BJ (cell line): ENCODE measurements at places on chromosomes 6 and 20.

GRCh38 chr6:130482645-130483390 is 117.0 kb downstream of the TMEM200A start:
- DNase-seq = no peak

DNA sequence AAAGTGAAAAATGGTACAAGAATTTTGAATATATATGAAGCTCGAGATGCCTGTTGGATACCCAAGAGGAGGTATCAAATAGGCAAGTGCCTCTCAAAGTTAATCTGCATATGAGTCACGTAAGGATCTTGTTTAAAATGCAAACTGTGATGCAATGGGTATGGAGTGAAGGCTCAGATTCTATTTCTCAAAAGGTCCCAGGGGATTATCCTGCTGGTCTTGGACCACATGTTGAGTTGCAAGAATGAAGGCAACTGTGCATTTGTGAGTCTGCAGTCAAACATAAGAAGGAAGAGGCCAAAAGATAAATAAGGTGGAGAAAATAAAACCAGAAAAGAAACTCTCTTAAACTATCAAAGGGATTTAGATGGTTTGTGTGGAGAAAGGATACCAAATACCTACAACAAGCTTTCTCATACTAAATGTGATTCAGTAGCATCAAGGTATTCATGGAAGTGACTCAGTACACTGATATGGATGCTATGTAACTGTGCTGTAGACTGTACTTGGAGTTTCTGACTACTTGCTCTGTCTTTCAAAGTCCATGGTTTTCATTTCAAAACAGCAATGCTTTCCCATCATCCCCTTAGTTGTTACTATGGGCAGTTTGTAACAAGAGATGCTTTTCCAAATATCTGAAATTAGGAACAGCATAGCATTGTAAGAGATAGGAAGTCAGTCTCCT is 106.3 kb downstream of the GFRAL start:
- no peak for DNase-seq

DNA sequence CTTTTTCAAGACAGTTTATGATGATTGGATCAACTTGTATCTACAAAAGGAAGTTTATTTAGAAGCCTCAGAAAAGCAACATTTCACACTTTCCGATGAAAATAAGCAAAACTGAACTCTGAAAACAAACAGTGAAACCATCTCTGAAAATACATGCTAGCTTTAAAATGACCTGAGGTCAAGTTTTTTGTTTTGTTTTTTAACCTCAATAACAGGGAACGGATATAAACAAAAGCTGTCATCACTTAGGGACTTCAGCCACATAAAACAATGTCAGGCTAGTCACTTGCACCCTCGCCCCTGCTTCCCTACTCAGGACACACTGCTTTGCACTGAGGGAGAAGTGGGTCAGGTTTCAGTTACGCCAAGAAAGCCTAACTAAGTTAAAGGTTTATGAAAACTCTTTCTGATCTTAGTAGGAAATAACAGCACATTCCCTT is 11.6 kb downstream of the BACH2 start:
- DNase-seq = no peak

DNA sequence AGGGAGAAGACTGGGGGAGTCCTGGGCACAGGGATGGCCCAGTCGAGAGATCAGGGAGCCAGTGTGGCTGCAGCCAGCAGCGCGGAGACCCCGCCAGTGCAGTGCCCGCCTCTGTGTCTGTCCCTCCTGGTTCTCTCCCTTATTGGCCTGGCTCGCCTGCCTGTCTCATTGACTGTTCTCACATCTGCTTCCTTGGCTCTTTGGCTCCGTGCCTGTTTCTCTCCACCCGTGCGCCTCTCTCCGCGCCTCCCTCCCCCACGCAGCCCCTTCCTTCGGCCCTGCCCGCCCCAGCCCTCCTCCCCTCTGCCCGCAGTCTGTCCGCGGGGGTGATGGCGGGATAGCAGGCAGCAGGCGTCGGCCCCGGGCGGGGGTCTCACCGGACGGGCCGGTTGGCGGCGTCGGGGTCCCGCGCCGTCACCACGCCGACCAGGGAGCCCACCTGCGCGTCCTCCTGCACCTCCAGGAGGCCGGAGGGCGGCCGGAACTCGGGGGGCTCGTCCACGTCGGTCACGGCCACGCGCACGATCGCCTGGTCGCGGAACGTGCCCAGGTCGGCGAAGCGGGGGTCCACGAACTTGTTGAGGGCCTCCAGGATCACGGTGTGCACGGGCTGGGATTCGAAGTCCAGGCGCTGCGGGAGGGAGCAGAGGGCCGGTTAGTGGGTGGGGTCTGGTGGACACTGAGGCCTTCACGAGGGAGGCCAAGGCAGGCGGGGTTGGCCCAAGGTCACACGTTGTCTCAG is 92.0 kb downstream of the CD40 start:
- DNase-seq = no peak

DNA sequence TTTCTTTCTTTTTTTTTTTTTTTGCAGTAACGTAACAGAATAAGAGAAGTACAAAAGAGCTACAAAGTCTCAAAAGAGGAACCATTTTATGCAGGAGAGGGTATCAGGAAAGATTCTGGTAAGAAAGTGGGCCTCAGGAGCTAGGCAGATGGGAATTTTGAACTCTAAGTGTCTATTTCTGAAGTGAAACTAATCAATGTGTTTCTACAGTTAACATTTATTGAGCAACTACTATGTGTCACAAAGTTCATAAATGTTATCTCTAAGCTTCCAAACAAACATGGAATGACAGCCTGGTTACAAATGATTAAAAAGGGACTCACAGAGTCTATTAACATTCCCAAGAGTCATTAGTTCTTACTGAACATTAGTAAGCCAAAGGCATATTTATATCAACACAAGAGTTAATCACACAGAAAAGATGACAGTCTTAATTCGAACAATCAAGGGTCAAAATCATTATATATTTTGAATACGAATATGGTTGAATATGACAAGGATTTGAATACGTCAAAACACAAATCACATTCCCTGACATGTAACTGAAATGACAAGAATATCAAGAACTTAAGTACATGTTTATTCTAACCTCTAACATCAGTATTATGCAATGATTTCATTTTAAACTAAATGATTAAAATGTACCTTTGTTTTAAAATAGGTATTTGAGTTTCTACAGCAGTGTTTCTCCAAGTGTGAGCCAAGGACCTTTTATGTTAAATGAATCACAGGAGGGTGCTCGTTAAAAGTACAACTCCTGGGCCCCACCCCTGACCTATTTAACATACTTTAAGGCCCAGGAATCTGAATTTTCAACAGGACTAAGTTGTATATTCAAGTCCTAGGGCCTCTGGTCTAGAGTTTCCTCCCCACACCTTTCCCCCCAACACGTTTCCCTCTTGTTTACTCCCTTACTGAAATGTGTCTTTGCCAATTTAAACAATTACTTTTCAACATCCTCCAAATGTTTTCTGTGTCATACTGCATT is 89.7 kb downstream of the ATXN1 start:
- DNase-seq = no peak

DNA sequence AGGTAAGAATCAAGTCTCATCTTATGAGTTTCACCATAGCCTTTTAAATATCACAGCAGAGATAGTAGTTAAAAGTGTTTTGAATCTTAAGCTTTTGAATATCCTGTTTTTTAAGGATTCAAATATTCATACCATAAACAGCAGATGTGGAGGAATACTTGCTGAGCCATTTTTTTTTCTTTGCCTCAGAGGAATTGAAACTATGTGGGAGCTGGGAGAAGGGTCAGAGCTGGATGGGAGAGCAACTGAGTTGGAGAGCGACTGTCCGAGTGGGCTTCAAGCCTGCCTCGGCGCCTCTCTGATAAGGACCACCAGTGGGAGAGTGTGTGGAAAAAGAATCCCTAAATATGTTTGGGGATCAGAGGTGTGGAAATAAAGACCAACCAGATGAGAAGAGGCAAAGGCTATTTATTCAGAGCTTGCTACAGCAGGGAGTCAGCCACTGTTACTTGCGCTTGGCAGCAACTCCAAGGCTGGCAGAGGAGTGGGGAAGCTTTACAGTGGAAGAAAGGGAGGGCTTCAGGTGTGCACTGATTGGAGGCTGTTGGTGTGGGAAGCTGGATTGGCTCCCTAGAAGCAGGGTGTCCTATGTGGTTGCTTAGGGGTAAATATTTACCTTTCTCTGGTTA is 34.3 kb upstream of the MCUR1 start:
- no peak for DNase-seq

- DNase-seq = peak; percentile 25
These were observed 23.1 kb downstream of the PSMG4 start for GRCh38 chr6:3281631-3282475.

- DNase-seq = no peak
These were observed 225.5 kb upstream of the ECI2 start for GRCh38 chr6:4360920-4361319.

GRCh38 chr6:101597693-101598092 is 204.2 kb downstream of the GRIK2 start:
- no peak for DNase-seq

DNA sequence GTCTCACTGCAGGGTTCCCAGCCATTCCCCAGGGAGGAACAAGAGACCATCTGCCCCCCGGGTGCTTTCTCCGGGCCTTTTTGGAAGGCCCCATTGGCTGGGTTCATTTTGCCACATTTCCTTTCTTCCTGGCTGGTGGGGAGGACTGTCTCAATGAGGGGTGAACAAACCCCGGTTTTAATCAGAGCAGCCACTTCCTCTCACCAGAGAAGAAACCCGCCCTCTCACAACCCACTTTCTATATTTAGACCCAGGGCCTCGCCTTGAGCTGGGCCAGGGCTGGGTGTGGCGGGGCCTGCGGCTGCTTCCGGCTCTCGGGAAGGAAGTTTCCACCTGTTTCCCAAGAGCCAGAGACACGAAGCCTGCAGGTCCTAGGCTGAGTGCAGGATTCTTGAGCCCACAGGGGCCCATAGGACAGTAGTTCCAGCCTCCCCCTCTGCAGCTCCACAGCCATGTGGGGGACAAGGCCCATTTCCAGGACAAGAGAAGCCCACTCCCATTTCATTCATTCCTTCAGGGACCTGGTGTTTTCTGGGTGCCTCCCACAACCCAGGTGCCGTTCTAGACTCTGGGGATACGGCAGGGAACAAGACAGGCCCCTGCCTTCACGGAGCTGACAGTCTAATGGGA is 41.8 kb downstream of the RBM38 start:
- no peak for DNase-seq

GRCh38 chr6:41942067-41942851 is 651 bp upstream of the CCND3 start:
- DNase-seq = no peak

DNA sequence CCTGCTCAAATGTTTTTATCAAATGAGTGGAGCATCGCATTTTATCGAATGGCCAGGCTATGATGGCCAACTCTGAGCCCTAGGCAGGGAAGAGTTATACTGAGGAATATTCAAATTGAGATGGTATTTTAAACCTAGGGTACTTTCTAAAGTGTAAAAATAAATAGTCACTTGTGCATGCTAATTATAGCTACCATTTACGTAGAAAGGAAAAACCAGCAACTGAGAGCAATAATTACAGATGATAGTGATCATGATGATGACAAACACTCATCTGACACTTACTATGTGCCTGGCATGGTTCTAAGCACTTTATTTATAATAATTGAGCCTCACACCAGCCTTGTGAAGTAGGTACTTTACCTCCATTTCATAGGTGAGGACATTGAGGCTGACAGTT is 455.7 kb downstream of the CD83 start:
- DNase-seq = no peak

GRCh38 chr6:163659803-163660202 is 245.3 kb downstream of the QKI start:
- no peak for DNase-seq

DNA sequence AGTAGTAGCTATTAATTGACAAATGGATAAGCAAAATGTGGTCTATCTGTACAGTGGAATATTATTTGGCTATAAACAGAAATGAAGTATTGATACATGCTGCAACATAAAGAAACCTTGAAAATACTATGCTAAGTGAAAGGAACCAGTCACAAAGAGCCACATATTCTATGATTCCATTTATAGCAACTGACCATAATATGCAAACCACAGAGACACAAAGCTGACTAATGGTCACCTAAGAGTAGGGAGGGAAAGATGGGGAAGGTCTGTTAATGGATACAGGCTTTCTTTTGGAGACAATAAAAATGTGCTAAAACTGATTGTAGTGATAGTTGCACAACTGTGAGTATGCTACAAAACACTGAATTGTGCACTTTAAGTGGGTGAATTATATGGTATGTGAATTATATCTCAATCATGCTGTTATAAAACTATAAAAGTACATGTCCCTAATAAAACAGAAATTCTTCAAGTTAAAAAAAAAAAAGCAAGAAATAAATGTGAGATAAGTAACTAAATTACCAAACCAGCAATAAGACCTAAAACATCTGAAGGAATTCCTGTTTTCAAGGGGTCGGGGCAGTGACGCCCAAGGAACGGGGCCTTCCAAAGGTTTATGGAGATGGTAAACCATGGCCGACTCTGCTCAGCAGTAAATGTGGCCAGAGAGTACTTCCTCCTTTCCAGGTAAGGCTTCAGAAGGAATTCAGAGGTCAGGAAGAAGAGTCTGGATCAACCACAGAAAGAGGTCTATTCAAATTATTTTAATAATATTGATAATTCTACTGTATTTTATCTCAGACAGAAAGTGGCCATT is 75.4 kb downstream of the ARHGAP18 start:
- DNase-seq = no peak

DNA sequence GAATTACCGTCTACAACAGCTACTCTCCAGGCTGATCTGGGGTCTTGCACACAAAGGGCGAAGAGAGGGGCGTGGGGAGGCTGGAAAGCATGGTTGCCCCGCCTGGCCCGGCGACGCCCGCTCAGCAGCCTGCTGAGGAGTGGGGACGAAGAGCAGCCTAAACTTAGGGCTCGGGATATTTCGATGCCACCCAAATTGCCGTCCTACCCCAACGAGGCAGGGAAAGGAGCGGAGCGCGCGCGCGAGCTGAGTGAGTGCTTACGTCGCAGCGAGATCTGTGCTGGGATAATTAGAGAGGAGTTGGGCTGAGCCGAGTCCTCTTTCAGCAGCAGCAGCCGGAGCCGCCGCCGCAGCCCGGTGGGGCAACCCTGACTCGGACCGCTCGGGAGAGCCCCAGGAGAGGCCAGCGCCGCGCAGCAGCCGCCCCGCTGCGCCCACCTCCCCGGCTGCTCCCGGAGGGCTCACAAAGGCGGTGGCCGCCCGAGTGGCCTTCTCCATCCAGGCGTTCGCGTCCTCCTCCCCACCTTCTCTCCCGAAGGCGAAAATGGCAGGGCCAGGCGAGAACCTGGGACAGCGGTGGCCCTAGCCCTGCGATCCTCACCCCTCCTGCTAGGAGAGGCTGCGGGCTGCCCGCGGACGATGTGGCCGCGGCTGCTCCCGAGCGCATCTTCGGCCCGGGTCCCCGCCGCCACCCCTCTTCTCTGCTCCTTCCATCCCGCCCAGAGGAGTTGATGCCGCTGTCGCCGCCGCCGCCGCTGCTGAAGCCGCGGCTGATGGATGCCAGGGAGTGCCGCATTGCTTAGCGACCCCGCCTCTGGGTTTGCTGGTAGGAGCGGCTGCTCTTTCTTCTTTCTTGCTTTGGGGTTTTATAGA is at the start of gene CLVS2:
TSS of gene CLVS2 (plus strand) at position 315 of the 873 bp plus-strand sequence. CDS start 1,543 bp downstream, outside the sequence.
- DNase-seq = no peak

DNA sequence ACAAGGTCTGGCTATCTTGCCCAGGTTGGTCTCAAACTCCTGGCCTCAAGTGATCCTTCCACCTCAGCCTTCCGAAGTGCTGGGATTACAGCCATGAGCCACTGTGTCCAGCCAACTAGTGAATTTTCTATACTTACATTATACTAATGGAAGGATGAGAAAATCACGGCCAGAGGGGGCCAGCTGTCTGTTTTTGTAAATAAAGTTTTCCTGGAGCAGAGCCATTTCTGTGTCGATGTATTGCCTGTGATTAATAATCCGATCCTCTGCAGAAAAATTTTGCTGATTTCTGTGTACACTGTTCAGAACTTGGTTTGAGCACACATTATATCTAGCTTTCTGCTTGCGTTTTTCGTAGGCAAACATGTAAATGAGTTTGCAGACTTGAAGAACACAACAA is 28.8 kb downstream of the PTPRT start:
- DNase-seq = no peak

GRCh38 chr6:150494241-150494640 is 105.4 kb upstream of the PLEKHG1 start:
- DNase-seq = no peak
